ENCODE measurements at places on chromosomes 11 and 22.
A peak's percentile ranks its signal among the peaks of the same experiment; 100 is the strongest.

- H3K27ac ChIP-seq = no peak overlapping the region
- peaks cover 3% of the 10 kb centered on the region for H3K4me1 ChIP-seq
- DNase-seq = no peak
Observed at GRCh38 chr11:119342023-119342300, 1.3 kb upstream of the C1QTNF5 start.

- no peak for DNase-seq
- H3K27me3 ChIP-seq = no peaks in the 10 kb centered on the region
- H3K27ac ChIP-seq = peak overlapping the region; percentile 95
- H3K4me1 ChIP-seq = peaks cover 44% of the 10 kb centered on the region
- H3K36me3 ChIP-seq = no peaks in the 10 kb centered on the region
Observed at GRCh38 chr11:846496-847098, 3.9 kb downstream of the TSPAN4 start.

GRCh38 chr22:19801340-19802000 lies 40.9 kb downstream of the TBX1 start:
- DNase-seq = no peak
- H3K36me3 ChIP-seq = no peaks in the 10 kb centered on the region
- no peaks in the 10 kb centered on the region for H3K4me1 ChIP-seq
- H3K27ac ChIP-seq = no peak overlapping the region
- no peaks in the 10 kb centered on the region for H3K27me3 ChIP-seq
- H3K4me3 ChIP-seq = no peak overlapping the region

DNA sequence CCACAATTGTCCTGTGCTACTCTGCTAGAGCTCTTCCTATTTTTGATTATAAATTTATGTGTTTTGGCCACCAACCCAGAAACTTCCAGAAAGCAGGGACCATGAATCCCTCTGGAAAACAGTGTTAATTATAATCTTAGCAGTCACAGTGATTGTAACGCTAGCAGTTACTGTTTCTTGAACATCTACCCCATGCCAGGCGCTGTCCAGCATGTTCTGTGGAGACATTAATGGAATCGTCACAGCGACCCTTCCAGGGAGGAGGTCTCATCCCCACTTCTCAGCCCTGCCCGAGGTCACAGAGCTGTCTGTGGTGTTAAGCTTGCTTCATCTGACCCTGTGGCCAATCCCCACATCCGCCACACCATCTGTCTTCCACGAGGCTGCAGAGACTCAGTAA lies 13.9 kb upstream of the PNPLA5 start:
- no peak overlapping the region for H3K4me3 ChIP-seq
- no peak overlapping the region for H3K27ac ChIP-seq
- no peaks in the 10 kb centered on the region for H3K36me3 ChIP-seq
- DNase-seq = no peak

- peaks cover 44% of the 10 kb centered on the region for H3K4me1 ChIP-seq
- no peaks in the 10 kb centered on the region for H3K27me3 ChIP-seq
- no peak overlapping the region for H3K4me3 ChIP-seq
- H3K36me3 ChIP-seq = no peaks in the 10 kb centered on the region
Observed at GRCh38 chr22:39251762-39252460, 7.1 kb upstream of the PDGFB start.

GRCh38 chr11:63853476-63853875 lies 14.6 kb downstream of the MARK2 start:
- no peaks in the 10 kb centered on the region for H3K27me3 ChIP-seq
- no peaks in the 10 kb centered on the region for H3K36me3 ChIP-seq
- DNase-seq = no peak
- no peaks in the 10 kb centered on the region for H3K4me1 ChIP-seq
- no peak overlapping the region for H3K4me3 ChIP-seq

- H3K36me3 ChIP-seq = no peaks in the 10 kb centered on the region
- no peak overlapping the region for H3K4me3 ChIP-seq
- peak overlapping the region; percentile 58 for H3K27ac ChIP-seq
- no peak for DNase-seq
Observed at GRCh38 chr11:100991541-100991940, 138.1 kb downstream of the PGR start.

GRCh38 chr11:1152316-1153104 lies 5.2 kb upstream of the MUC5AC start:
- H3K4me3 ChIP-seq = no peak overlapping the region
- no peaks in the 10 kb centered on the region for H3K27me3 ChIP-seq
- H3K36me3 ChIP-seq = no peaks in the 10 kb centered on the region
- H3K4me1 ChIP-seq = no peaks in the 10 kb centered on the region
- DNase-seq = no peak

DNA sequence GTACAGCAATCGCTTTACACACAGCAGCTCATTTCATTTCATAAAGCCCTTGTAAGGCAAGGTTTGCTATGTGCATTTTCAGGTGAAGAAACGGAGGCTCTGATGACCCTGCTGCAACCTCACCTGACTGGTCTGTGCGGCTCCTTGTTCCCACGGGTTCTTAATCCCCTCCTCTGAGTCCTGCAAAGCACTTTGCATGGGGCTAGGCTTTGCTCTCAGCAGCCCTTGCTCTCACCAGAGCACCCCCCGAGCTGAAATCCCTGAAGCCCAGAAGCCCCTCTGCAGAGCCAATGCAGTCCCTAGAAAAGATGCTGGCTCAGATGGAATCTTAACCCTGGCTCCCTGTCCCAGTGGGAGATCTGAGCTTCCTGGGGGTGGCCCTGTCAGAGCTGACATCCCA lies 11.0 kb upstream of the APOL6 start:
- peak overlapping the region; percentile 77 for H3K27ac ChIP-seq
- H3K36me3 ChIP-seq = no peaks in the 10 kb centered on the region
- no peak overlapping the region for H3K4me3 ChIP-seq
- no peaks in the 10 kb centered on the region for H3K27me3 ChIP-seq
- peaks cover 11% of the 10 kb centered on the region for H3K4me1 ChIP-seq

GRCh38 chr22:25709758-25710157 lies 32.2 kb upstream of the MYO18B start:
- H3K27me3 ChIP-seq = no peaks in the 10 kb centered on the region
- no peaks in the 10 kb centered on the region for H3K4me1 ChIP-seq
- no peak for DNase-seq

DNA sequence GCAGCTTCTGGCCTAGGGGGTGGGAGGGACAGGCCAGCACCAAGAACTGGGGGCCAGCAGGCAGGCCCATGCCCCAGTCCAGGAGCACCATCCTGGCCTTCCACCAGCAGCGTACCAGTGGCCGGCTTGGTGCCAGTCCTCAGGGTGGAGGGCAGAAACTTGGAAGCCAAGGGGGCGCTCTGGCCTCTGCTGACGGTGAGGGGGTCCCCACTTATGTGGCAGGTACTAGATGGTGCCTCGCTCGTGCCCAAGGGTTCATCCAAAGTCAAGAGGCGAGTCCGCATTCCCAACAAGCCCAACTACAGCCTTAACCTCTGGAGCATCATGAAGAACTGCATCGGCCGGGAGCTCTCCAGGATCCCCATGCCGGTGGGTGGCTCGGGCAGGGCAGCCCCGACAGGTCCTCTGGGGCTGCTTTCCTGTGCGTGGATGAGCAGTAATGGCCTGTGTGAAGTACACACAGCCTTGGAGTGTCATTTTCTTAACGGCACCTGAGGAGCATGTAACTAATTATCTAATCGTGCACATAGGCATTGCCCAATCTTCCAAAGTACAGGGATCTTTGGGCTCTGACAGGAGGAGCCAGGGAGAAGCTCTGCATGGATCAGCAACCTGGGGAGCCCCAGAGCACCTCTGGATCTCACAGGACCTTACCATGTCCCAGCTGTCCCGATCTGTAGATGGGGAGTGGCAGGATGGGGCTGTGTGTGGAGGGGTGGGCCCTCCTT lies 79.1 kb downstream of the MORC2 start:
- H3K4me3 ChIP-seq = no peak overlapping the region
- no peaks in the 10 kb centered on the region for H3K27me3 ChIP-seq
- H3K4me1 ChIP-seq = no peaks in the 10 kb centered on the region
- peaks cover 4% of the 10 kb centered on the region for H3K36me3 ChIP-seq

- DNase-seq = no peak
- H3K27me3 ChIP-seq = no peaks in the 10 kb centered on the region
Observed at GRCh38 chr11:66325263-66325671, 8.4 kb upstream of the CD248 start.

GRCh38 chr11:106012744-106013143 lies 9.3 kb downstream of the MSANTD4 start:
- no peak overlapping the region for H3K4me3 ChIP-seq
- H3K36me3 ChIP-seq = peaks cover 31% of the 10 kb centered on the region
- DNase-seq = no peak
- no peaks in the 10 kb centered on the region for H3K4me1 ChIP-seq

GRCh38 chr11:19110295-19110694 lies 6.7 kb upstream of the ZDHHC13 start:
- DNase-seq = no peak
- no peak overlapping the region for H3K27ac ChIP-seq
- no peaks in the 10 kb centered on the region for H3K4me1 ChIP-seq

- no peaks in the 10 kb centered on the region for H3K27me3 ChIP-seq
- no peak overlapping the region for H3K4me3 ChIP-seq
- DNase-seq = no peak
- H3K36me3 ChIP-seq = no peaks in the 10 kb centered on the region
- no peaks in the 10 kb centered on the region for H3K4me1 ChIP-seq
Observed at GRCh38 chr11:76329983-76330382, 50.9 kb downstream of the THAP12 start.

DNA sequence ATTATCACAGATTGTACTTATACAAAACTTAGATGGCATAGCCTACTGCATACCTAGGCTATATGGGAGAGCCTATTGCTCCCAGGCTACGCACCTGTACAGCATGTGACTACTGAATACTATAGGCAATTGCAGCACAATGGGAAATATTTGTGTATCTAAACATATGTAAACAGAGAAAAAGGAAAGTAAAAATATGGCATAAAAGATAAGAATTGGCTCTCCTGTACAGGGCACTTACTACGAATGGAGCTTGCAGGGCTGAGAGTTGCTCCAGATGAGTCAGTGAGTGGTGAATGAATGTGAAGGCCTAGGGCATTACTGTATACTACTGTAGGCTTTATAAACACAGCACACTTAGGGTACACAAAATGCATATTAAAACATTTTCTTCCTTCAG lies 13.2 kb downstream of the APOL6 start:
- peaks cover 7% of the 10 kb centered on the region for H3K4me1 ChIP-seq
- no peak for DNase-seq
- no peaks in the 10 kb centered on the region for H3K27me3 ChIP-seq
- H3K27ac ChIP-seq = no peak overlapping the region
- no peak overlapping the region for H3K4me3 ChIP-seq

- H3K27me3 ChIP-seq = no peaks in the 10 kb centered on the region
- H3K4me3 ChIP-seq = no peak overlapping the region
- H3K27ac ChIP-seq = no peak overlapping the region
- no peak for DNase-seq
- H3K36me3 ChIP-seq = no peaks in the 10 kb centered on the region
Observed at GRCh38 chr22:16783930-16784354, 41.3 kb downstream of the XKR3 start.

DNA sequence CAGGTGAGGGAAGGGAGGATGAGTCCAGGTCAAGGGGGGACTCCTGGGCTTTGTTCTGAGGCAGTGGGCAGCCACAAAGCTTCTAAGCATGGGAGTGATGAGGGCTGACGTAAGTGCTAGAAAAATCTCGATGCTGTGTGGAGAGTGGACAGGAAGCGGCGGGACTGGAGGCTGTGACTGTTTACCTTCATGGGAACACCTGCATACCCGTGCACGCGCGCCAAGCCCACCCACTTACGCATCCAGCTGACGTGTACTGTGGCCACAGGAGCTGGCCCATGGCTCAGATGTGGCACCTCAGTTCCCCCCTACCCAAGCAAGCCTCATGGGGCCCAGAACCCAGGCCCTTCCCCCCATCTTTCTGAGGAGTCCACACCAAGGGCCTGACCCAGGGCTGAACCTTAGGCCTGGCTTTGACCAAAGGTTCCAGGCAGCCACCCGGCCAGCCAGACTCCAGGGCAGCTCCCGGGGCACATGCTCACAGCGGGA lies 14.0 kb downstream of the MYRF start:
- no peaks in the 10 kb centered on the region for H3K36me3 ChIP-seq
- H3K4me3 ChIP-seq = no peak overlapping the region
- no peaks in the 10 kb centered on the region for H3K27me3 ChIP-seq
- no peak overlapping the region for H3K27ac ChIP-seq

GRCh38 chr11:76347466-76347865 lies 33.5 kb downstream of the THAP12 start:
- no peak overlapping the region for H3K27ac ChIP-seq
- peaks cover 5% of the 10 kb centered on the region for H3K4me1 ChIP-seq
- DNase-seq = no peak
- H3K27me3 ChIP-seq = no peaks in the 10 kb centered on the region
- no peak overlapping the region for H3K4me3 ChIP-seq
- H3K36me3 ChIP-seq = peaks cover 21% of the 10 kb centered on the region

- H3K4me3 ChIP-seq = no peak overlapping the region
- peaks cover 63% of the 10 kb centered on the region for H3K4me1 ChIP-seq
- DNase-seq = no peak
- H3K27ac ChIP-seq = peak overlapping the region; percentile 69
- H3K36me3 ChIP-seq = no peaks in the 10 kb centered on the region
Observed at GRCh38 chr11:35157814-35158700, 19.1 kb downstream of the CD44 start.

- DNase-seq = no peak
- no peaks in the 10 kb centered on the region for H3K36me3 ChIP-seq
- no peak overlapping the region for H3K4me3 ChIP-seq
- H3K27ac ChIP-seq = no peak overlapping the region
Observed at GRCh38 chr11:128708660-128709059, 14.8 kb downstream of the FLI1 start.

DNA sequence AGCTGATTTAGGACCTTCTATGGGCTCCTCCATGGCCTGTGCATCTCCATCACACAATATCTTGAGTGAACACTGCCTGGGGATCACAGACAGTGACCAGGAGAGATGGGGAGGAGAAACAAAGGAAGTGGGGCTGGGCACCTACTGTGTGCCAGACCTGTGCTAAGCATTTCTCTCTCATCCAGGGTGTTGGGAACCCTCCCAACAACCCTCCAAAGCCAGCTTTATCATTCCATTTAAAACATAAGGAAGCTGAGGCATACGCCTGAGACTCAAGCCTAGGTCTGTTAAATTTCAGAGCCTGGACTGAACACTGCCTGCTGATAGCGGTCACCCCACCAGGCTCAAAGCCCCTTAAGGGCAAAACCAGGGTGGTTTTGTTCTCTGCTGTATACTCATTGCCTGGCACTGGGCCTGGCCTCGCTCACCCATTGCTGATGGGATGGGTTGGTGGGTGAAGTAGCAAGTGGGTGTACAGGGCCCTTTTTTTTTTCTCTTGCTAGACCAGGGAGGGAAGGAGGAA lies 130.1 kb downstream of the MN1 start:
- no peak for DNase-seq
- H3K27me3 ChIP-seq = no peaks in the 10 kb centered on the region
- no peak overlapping the region for H3K4me3 ChIP-seq
- H3K4me1 ChIP-seq = peaks cover 5% of the 10 kb centered on the region
- H3K27ac ChIP-seq = no peak overlapping the region
- H3K36me3 ChIP-seq = no peaks in the 10 kb centered on the region

Data from ascending aorta (tissue), 2 donors.